ENCODE measurements at places on chromosomes 2 and 18.
A peak's percentile ranks its signal among the peaks of the same experiment; 100 is the strongest.

DNA sequence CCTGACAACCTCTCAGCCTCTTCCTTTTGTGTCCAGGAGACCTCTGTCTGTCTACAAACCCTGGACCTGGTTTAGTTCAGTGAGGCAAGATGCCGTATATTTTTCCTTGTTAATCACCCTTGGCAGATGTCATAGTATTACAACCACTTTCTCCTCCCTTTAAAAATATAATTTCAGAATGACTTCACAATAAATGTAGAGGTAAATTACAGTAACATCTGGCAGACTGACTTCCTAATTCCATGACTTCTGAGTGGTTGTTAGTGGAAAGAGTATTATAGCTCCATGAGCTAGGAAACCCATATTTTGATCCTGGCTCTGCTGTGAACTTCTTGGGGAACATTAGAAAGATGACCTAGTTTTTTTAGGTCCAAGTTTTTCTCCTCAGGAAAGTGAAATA is 39.5 kb downstream of the SPATS2L start:
- DNase-seq, result no peak

DNA sequence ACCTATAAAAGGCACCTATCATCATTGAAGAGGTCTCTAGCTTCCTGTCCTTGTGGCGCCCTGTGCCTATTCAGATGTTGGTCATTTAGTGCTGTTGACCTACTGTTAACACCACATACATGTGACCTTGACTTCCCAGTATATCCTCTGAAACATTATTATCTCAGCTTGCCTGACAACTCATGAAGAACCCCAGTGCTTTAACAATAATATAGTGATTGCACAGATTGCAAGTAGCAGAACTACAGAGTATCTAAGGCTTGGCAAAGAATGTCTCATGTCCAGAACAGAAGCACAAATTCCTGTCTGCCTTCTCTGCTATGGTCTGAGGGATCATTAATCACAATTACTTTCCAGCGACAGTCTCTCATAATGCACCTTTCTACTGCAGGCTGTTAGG is 165.3 kb downstream of the LCLAT1 start:
- DNase-seq, result no peak

DNA sequence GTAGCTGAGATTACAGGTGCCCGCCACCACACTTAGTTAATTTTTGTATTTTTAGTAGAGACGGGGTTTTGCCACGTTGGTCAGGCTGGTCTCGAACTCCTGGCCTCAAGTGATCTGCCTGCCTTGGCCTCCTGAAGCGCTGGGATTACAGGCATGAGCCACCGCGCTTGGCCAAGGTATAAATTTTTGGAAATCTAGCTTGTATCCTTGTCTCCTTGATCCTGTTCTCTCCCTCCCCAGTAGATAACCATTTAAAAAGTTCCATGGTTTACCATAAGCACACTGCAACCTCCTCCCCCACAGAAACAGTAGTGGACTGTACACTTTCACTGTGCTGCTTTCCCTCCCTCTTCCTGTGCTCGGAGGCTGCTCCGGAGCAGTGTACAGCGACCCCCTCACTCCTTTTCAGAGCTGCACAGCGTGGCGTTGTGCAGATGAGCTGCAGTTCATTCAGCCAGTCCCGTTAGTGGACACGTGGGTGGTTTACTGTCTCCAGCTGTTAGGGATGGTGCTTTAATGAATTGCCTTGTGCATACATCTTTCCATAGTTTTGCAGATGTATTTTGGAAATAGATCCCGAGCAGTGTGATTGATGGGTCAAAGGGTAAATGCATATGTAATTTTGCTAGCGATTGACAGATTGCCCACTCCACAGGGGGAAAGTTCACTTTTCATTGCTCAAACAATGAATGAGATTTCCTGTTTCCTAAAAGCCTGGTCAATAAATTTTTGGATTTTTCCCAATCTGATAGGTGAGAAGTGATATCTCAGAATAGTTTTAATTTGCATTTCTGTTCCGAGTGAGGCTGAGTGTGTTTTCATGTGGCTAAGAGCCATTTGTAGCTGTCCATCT is 14.8 kb downstream of the ASB1 start:
- DNase-seq, result no peak

- no peak for DNase-seq
Observed at GRCh38 chr2:99140860-99141109, 722 bp upstream of the C2orf15 start.

GRCh38 chr2:10764096-10764785 is 42.8 kb downstream of the ATP6V1C2 start:
- DNase-seq, result no peak

GRCh38 chr2:130823886-130824491 is 12.7 kb upstream of the ARHGEF4 start:
- no peak for DNase-seq

DNA sequence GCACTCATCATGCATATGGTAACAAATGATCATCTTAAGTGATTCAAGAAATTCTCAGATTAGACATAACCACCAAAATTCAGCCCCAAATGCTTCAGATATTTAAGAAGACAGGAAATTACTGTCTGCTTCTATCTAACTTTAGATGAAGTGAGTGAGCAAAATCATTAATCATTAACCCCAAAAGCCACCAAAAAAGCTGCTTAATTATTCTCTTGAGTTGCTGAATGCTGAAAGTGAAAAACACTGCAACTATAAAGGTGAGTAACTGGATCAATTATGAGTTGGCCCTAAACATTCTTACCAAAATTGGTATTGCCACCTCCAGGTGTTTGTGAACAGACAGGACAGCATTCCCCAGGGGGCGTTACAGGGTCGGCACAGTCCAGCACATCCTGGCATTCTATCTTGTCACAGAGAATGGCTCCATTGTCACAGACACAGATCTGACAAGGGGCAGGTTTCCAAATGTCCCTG is 69.6 kb downstream of the COL5A2 start:
- no peak for DNase-seq

GRCh38 chr18:8780227-8780626 is 74.9 kb downstream of the MTCL1 start:
- no peak for DNase-seq

DNA sequence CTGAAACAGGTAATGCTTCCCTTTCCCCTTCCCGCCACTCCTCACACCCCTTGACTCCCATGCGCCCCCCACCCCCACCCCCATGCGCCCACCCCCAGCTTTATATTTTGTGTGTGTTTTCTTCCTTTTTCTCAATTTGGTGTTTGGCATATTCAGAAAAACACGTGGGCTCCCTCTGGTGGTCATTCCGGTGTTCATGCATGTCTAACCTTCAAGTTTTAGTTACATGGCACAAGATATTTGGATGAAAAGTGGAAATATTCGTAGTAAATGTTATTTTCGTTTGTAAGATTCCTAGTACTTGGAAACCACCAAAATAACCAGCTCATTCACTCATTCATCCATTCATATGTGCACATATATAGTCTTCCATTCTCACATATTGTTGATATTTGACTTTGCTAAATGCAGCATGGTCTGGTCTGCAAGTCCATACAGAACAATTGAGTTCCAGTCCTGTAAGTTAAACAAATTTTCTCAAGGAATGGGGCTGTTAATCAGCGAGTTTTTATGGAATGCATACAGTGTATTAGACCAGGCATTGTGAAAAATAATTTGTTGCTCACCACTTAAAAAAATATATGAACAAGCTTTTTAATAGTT is 143.6 kb upstream of the MAP3K20 start:
- peak; percentile 40 for DNase-seq

All from activated CD8-positive, alpha-beta memory T cell treated with anti-CD3 and anti-CD28 coated beads for 1 hour (primary cell).